ENCODE measurements at places on chromosomes 7 and 10. TPM values are rescaled to one million over a fixed set of nuclear protein-coding genes. Genes with fewer than 3 reads are reported as not detected.

PPP1R17 gene
- not detected for total RNA-seq

MRLN gene
- total RNA-seq: not detected

ZCWPW1 gene
- 0.78 TPM for total RNA-seq

OPN1SW gene
- total RNA-seq: not detected

PPP1R9A gene
- total RNA-seq: 7.0 TPM

GPNMB gene
- 3.3 TPM for total RNA-seq

VIPR2 gene
- total RNA-seq: not detected

MAT1A gene
- total RNA-seq: not detected

TUBB8 gene
- not detected for total RNA-seq

SLC29A4 gene
- 3.8 TPM for total RNA-seq

ELMO1 gene
- 27.9 TPM for total RNA-seq

METTL2B gene
- total RNA-seq: 21.8 TPM

SLC16A12 gene
- 0.58 TPM for total RNA-seq

PSAP gene
- total RNA-seq: 1,624 TPM

ZMIZ2 gene
- 49.0 TPM for total RNA-seq

FGF8 gene
- total RNA-seq: not detected

POLD2 gene
- total RNA-seq: 44.6 TPM

ZNF273 gene
- 3.7 TPM for total RNA-seq

VAX1 gene
- not detected for total RNA-seq

ARHGAP22 gene
- 65.8 TPM for total RNA-seq

PCLO gene
- 1.4 TPM for total RNA-seq

TET1 gene
- total RNA-seq: 2.4 TPM

CCDC186 gene
- 10.5 TPM for total RNA-seq

CNPY1 gene
- total RNA-seq: not detected

PRSS37 gene
- not detected for total RNA-seq

PURB gene
- total RNA-seq: 21.4 TPM

TAS2R3 gene
- total RNA-seq: not detected

HTR5A gene
- total RNA-seq: not detected

ZPBP gene
- total RNA-seq: not detected

EVX1 gene
- total RNA-seq: not detected

BCL7B gene
- total RNA-seq: 53.7 TPM

ANKRD26 gene
- 3.3 TPM for total RNA-seq

All from glomerular endothelial cell (primary cell).